ENCODE measurements at places on chromosomes 16 and 17.
A peak's percentile ranks its signal among the peaks of the same experiment; 100 is the strongest.

DNA sequence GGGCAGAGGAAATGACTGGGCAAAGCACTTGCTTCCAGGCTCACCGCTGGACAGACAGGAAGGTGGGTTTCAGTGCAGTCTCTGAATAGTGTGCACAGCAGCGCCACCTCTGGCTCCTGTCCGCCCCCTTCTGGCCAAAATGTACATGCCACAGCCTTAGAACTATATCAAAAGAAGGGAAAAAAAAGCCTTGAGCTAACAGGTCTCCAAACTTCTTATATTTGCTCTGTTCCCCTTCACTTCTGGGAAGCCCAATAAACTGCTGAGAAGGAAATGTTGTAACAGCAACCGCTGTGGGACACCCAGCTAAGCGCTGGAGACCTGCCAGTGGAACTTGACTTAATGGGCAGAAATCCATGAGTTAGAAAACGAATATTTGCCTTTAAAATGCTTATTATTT is 17.5 kb downstream of the COG7 start:
- peak; percentile 76 for DNase-seq

DNA sequence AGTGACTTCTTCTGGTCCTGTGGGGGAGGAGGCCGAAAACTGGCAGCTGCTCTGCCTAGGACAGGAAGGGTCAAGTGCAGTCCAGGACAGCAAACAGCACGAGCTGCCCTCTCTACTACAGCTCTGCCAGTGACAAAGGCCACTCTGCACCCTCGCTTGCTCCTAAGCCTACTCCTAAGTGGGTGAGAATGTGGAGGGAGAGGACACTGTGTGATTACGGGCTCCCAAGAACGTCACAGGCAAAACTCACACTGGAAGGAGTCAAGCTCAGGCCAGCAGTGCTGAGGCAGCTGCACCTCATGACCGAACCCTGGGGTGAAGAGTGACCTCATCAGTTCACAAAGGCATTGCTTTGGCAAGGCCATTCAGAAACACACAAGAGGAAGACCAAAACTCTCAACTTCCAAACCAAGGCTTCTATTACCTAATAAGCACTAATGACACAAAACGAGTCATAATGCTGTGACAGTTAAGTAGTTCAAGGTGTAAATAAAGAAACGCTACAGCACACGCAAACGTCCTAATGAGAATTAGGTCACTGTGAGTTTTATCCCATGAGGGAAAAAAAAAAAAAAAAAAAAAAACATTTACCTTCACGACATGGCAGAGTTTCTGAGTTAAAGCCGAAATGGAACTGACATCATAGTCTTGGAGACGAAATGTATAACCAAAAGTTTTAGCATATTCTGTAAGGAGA is 35.1 kb downstream of the MARF1 start:
- DNase-seq: peak; percentile 14

- peak; percentile 43 for DNase-seq
These were observed 23.7 kb upstream of the BCO1 start for GRCh38 chr16:81214745-81215166.

- no peak for DNase-seq
These were observed 9.9 kb upstream of the SMIM36 start for GRCh38 chr17:55521186-55521585.

DNA sequence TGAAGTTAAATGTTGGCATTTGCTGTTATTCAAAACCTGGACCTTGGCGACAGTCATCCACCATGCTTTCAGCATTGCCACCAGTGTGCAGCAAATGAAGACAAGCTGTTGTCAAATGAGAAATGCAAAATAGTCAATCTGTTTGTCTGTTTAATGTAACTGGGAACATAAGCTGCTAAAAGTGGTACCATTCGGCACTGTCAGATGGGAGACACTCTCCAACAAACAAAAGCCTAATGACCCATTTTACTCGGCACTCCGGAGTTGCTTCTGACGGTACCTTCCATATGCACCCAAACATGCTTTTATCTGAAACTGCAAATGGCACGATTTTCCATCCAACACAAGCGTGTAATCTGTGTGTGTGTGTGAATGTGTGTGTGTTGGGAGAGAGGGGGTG is 297.8 kb downstream of the MAF start:
- DNase-seq: no peak

DNA sequence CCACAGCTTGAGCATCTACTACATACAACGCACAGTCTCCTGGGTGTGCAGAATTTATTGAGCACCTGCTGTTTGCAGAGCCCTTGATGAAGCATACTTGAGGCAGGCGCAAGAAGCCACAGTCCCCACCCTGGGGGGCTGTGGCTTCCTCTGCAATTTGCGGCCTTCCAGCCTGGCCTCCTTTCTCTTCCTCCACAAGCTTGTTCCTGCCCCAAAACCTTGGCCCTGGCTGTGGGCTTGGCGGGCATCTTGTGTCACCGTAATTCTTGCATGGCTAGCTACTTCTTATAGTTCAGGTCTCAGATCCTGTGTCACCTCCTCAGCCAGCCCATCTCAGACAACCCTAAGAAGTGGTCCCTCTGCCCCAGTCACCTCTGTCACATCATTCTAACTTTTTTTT is 43.9 kb upstream of the POLR3E start:
- no peak for DNase-seq

- no peak for DNase-seq
These were observed 68.8 kb upstream of the GCSH start for GRCh38 chr16:81164958-81165357.

GRCh38 chr17:15377616-15378015 is 36.2 kb upstream of the TEKT3 start:
- DNase-seq: peak; percentile 33

DNA sequence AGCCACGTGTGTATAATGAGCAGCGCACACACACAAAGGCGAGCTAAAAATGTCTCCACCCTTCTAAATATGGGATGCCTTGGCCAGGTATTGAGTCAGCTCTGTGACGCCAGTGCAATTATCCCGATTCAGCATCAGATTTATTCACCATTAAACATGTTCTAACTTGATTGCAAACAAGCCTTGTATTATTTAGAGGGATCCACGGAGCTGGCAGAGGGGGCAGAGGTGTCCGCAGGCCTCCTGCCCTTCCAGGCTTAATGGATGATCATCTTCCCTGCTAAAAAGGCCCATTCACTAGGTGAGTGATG is 591.7 kb downstream of the MAF start:
- no peak for DNase-seq

- no peak for DNase-seq
These were observed 23.6 kb upstream of the RMI2 start for GRCh38 chr16:11321662-11322061.

DNA sequence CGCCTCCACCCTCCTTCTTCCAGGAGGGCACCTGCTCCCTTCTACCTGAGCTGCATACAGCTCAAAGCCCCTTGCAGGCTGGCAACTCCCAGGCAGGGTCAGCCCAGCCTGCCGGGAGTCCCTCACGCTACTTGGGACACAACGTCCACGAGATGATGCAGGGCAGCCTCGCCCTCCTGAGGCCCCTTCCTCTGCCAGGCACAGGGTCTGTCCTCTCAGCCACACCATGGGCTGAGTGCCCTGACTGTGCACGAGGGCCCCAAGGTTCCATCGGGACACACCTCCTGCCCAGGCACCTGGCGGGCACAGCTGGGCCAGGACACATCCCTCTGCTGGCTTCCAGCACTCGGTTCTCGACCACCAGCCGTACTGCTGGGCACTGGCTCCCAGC is 30.9 kb upstream of the ZC3H18 start:
- DNase-seq: no peak

DNA sequence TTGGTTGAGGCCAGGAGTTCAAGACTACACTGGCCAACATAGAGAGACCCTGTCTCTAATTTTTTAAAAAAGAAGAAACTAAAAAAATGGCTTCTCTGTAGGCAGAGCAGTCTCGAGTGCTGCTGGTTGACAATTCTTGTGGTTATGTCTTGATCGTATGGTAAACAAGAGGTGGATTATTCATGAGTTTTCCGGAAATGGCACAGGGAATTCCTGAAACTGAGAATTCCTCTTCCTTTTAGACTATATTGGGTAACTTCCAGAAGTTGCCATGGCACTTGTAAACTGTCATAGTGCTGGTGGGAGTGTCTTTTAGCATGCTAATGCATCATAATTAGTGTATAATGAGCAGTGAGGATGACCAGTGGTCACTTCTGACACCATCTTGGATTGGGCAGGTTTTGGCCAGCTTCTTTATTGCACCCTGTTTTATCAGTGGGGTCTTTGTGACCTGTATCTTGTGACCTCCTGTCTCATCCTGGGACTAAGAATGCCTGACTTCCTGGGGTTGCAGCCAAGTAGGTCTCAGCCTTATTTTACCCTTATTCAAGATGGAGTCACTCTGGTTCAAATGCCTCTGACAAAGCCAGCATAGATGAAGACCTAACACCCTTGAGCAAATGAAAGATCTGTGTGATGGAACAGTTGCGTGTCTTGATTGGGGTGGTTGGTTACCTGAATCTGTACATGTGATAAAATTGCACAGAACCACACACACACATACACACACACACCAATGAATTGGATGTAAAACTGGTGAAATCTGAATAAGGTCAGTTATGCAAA is 30.2 kb downstream of the BMERB1 start:
- peak; percentile 27 for DNase-seq

GRCh38 chr16:9446471-9447194 is 355.2 kb downstream of the HAPSTR1 start:
- DNase-seq: no peak
